ENCODE measurements at places on chromosomes 11 and 22.

DNA sequence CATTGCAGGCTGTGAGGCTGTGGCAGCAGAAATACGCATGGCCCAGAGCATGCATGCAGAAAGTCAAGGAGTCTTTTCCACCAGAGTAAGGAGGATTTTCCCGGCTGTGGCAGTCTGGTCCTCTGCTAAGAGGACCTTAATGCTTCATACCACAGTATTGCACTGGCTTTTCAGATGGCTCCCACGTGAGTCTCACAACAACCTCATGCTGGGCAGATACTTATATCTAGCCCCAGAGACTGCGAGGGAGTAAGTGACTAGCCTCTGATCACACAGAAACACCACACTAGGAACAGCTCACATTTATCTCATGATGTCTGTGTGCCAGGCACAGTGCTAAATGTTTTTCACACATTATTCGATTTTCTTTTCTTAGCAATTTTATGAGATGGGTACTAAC is 8.0 kb downstream of the CRY2 start:
- H3K4me1 ChIP-seq: peaks cover 88% of the 10 kb centered on the region
- no peak for DNase-seq
- peaks cover 12% of the 10 kb centered on the region for H3K36me3 ChIP-seq
- no peaks in the 10 kb centered on the region for H3K27me3 ChIP-seq
- no peak overlapping the region for H3K4me3 ChIP-seq

GRCh38 chr22:43723816-43724215 is 88.3 kb downstream of the EFCAB6 start:
- H3K27ac ChIP-seq: no peak overlapping the region
- H3K27me3 ChIP-seq: no peaks in the 10 kb centered on the region
- no peak overlapping the region for H3K4me3 ChIP-seq
- H3K4me1 ChIP-seq: no peaks in the 10 kb centered on the region

- H3K36me3 ChIP-seq: no peaks in the 10 kb centered on the region
- H3K4me3 ChIP-seq: no peak overlapping the region
- no peak overlapping the region for H3K27ac ChIP-seq
- H3K4me1 ChIP-seq: no peaks in the 10 kb centered on the region
- H3K27me3 ChIP-seq: no peaks in the 10 kb centered on the region
Measured at GRCh38 chr11:36411202-36411640, 98.9 kb downstream of the TRAF6 start.

GRCh38 chr11:111148121-111148520 is 97.4 kb upstream of the POU2AF2 start:
- no peaks in the 10 kb centered on the region for H3K4me1 ChIP-seq
- H3K27ac ChIP-seq: no peak overlapping the region
- DNase-seq: no peak
- no peaks in the 10 kb centered on the region for H3K36me3 ChIP-seq

GRCh38 chr11:76684516-76684915 is 14.0 kb upstream of the LRRC32 start:
- no peaks in the 10 kb centered on the region for H3K27me3 ChIP-seq
- no peaks in the 10 kb centered on the region for H3K36me3 ChIP-seq
- H3K4me1 ChIP-seq: no peaks in the 10 kb centered on the region
- H3K27ac ChIP-seq: no peak overlapping the region

GRCh38 chr11:95148406-95148805 is 58.8 kb downstream of the ENDOD1 start:
- DNase-seq: no peak
- no peak overlapping the region for H3K27ac ChIP-seq
- no peaks in the 10 kb centered on the region for H3K27me3 ChIP-seq
- no peaks in the 10 kb centered on the region for H3K4me1 ChIP-seq
- no peak overlapping the region for H3K4me3 ChIP-seq

- no peak overlapping the region for H3K27ac ChIP-seq
- no peaks in the 10 kb centered on the region for H3K36me3 ChIP-seq
- H3K4me3 ChIP-seq: no peak overlapping the region
- H3K4me1 ChIP-seq: no peaks in the 10 kb centered on the region
- DNase-seq: no peak
Measured at GRCh38 chr22:39688186-39688785, 117.7 kb downstream of the CACNA1I start.

DNA sequence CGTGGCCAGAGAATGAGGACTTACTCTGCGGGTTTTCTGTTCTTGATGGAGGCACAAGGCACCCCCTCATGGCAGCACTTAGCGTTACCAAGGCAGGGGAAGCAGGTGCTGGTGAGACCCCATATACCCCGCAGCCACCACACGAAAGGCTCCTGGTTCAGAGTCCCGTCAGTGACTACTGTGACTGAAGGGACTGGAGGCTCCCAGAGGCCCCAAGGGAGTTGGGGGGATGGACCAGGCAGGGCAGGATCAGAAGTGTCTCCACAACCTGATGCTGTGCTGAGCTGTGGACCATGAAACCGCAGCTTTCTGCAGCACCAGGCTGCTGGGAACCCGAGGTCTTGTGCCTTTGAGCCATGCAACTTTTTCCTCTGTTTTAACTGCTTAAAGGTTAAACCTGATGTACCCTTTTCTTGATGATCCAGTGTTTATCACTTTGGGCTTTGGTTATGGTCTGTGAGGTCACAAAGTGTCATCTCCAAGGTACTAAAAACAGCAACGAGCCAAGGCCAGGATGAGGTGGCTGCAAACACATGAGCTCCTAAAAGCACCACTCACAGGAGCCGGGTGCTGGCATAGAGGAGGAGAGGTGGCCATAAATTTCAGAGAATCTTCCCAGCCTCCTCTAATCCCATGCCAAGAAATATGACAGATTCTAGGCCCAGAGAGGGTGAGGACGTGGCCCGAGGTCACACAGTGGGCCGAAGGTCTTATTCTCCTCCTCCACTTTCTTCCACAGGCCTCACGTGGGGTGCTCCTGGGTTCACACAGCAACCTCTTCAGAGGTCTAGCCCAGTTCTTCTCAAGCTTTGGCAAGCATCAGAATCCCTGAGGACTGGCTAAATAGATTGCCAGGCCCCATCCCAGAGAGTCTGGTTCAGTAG is 4.2 kb upstream of the LRRC32 start:
- H3K27ac ChIP-seq: peak overlapping the region; percentile 11
- no peaks in the 10 kb centered on the region for H3K36me3 ChIP-seq
- H3K27me3 ChIP-seq: no peaks in the 10 kb centered on the region
- DNase-seq: no peak
- peaks cover 14% of the 10 kb centered on the region for H3K4me1 ChIP-seq

DNA sequence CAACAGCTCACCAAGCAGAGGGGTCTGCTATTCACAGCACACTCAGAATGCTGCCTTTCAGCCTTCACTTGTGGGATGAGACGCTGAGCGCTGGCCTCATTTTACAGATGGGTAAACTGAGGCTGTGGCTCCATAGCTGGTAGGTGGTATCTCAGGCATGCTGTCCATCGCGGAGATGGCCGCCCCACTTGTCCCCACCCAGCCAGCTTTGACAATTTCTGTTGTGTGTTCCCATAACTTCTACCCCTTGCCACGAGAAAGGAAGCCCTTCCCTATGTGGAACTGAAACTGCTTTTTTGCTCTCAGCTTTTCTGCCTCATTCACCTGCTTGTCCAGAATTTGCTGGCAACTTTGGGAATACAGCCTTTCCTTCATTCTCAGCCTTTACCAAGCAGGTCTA is 36.1 kb upstream of the NNMT start:
- H3K4me1 ChIP-seq: peaks cover 24% of the 10 kb centered on the region
- no peak for DNase-seq
- peak overlapping the region; percentile 88 for H3K27ac ChIP-seq
- H3K36me3 ChIP-seq: peaks cover 27% of the 10 kb centered on the region

- DNase-seq: no peak
- peaks cover 1% of the 10 kb centered on the region for H3K4me1 ChIP-seq
- no peak overlapping the region for H3K4me3 ChIP-seq
- peaks cover 71% of the 10 kb centered on the region for H3K36me3 ChIP-seq
- no peak overlapping the region for H3K27ac ChIP-seq
Measured at GRCh38 chr11:1281974-1282365, 27.5 kb downstream of the TOLLIP start.

- H3K4me3 ChIP-seq: peak overlapping the region; percentile 87
- no peaks in the 10 kb centered on the region for H3K36me3 ChIP-seq
- DNase-seq: peak; percentile 45
- no peaks in the 10 kb centered on the region for H3K27me3 ChIP-seq
Measured at GRCh38 chr11:113874096-113874495, 1.3 kb downstream of the USP28 start.

GRCh38 chr11:46102843-46103242 is 18.4 kb downstream of the PHF21A start:
- no peak for DNase-seq
- H3K4me3 ChIP-seq: no peak overlapping the region

GRCh38 chr22:44580176-44581095 is 82.4 kb upstream of the RTL6 start:
- no peak overlapping the region for H3K4me3 ChIP-seq
- no peaks in the 10 kb centered on the region for H3K36me3 ChIP-seq
- H3K4me1 ChIP-seq: no peaks in the 10 kb centered on the region
- DNase-seq: peak; percentile 56

DNA sequence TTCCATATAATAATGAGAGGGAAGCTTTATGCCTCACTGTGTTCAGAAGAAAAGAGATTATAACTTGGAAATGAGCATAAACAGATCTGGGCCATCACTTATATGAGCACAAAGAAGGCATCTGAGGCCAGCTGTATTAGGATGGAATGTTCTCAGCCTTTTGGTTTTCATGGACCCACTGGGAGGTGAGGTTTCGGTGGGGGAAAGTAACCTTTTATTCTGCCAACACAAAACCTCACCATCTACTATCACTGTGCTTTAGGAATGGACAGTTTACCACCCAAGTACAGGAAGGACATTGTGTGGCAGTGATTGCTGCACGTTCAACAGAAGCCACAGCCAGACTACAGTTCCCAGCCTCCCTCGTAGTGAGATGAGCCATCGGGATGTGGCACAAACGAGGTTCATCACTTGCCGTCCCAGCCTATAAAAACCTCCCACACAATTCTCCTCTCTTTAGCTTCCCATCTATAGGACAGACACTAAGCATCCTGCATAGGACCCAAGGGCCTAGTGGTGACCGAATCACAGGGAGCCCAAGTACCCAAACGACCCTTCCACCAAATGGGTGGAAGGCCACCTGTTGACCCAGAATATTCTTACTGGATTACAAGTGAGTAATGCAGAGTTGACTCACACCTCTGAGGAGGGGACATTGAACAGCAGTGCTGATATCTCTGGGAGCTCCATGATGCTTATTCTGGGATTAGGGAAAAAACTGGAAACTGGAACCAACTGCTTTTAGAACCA is 121.5 kb upstream of the RAG2 start:
- DNase-seq: no peak
- no peaks in the 10 kb centered on the region for H3K36me3 ChIP-seq
- H3K27ac ChIP-seq: no peak overlapping the region
- no peaks in the 10 kb centered on the region for H3K27me3 ChIP-seq
- no peak overlapping the region for H3K4me3 ChIP-seq

DNA sequence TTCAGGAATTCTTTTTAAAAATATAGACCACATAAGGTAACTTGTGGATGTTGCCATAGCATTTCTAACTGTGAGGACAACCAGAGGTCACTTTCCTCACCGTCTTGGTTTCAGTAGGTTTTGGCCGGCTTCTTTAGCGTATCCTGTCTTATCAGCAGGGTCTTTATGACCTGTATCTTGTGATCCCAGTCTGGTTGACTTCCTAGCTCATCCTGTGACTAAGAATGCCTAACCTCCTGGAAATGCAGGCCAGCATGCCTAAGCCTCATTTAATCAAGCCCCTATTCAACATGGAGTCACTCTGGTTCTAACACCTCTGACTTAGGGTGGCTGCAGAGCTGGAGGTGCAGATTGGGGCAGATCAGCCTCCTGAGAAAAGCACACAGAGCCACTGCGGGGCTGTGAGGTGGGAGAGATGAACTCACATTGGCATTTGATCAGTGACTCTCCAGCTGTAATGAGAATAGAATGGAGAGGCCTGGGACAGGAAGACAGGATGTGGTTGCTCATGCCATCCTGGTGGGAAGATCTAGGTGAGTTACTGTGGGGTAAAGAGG is 41.1 kb upstream of the TOP3B start:
- no peaks in the 10 kb centered on the region for H3K36me3 ChIP-seq
- H3K27ac ChIP-seq: no peak overlapping the region
- DNase-seq: no peak
- no peaks in the 10 kb centered on the region for H3K27me3 ChIP-seq

DNA sequence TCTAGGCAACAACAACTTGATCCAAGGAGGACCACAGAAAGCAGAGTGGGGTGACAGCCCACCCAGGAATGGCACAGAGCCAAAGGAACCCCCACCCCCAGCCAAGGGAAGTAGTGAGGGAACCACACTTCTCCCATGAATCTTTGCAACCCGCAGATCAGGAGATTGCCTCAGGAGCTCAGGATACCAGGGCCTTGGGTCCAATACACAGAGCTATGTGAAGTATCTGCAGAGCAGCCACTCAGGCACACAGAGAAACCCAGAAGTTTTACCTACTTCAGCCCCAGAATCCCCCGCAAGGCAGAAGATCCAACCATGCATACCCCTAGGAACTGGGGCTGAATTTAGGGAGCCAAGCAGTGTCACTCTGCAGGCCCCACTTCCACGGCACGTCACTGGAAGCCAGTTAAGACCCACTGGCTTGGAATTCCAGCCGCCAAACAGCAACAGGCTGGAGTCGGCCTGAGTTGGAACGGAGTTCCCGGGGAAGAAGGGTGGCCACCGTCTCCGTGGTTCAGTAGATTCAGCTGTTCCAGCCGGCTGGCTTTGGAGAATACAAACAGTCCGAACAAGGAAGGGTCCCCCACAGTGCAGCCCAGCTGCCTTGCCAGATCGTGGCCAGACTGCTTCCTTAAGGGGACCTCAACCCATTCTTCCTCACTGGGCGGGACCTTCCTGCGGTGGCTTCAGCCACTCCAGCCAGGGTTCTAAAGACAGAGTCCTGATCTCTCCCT is 174.1 kb downstream of the TTC28 start:
- H3K27ac ChIP-seq: no peak overlapping the region
- no peaks in the 10 kb centered on the region for H3K27me3 ChIP-seq
- H3K36me3 ChIP-seq: no peaks in the 10 kb centered on the region
- DNase-seq: no peak
- H3K4me1 ChIP-seq: no peaks in the 10 kb centered on the region
- no peak overlapping the region for H3K4me3 ChIP-seq

DNA sequence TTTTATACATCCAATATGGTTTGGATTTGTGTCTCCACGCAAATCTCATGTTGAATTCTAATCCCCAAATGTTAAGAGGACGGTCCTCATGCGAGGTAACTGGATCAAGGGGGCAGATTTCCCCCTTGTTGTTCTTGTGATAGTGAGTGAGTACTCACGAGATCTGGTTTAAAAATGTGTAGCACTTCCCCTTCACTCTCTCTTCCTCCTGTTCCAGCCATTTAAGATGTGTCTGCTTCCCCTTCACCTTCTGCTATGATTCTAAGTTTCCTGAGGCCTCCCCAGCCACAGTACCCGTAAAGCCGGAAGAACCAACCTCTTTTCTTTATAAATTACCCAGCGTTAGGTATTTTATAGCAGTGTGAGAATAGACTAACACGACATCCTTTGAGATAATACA is 98.6 kb downstream of the TTC28 start:
- H3K27ac ChIP-seq: no peak overlapping the region
- H3K36me3 ChIP-seq: no peaks in the 10 kb centered on the region
- no peak overlapping the region for H3K4me3 ChIP-seq
- no peaks in the 10 kb centered on the region for H3K27me3 ChIP-seq
- H3K4me1 ChIP-seq: no peaks in the 10 kb centered on the region

DNA sequence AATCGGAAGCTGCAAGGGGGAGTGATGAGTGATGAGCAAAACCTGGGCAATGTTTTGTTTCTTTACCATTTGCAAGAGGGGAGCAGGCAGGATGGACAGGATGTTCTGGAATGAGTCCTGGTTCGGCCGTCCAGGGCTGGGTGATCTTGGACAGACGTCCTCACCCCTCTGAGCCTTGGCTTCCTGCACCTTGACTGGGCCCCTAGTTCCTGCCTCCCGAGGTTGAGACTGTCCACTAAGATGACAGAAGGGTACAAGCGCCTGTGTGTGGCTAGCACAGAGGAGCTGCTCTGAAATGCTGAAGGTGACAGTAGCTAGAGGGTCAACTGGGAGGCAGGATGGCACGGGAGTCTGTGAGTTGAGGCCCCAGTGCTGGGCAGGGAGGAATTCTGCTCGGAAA is 306.2 kb downstream of the MN1 start:
- no peak overlapping the region for H3K27ac ChIP-seq
- H3K36me3 ChIP-seq: no peaks in the 10 kb centered on the region
- DNase-seq: no peak
- H3K4me1 ChIP-seq: no peaks in the 10 kb centered on the region
